Skin of body (tissue), 3 donors: ENCODE measurements at places on chromosomes 1 and 21. TPM values are rescaled to one million over a fixed set of nuclear protein-coding genes. Genes with fewer than 3 reads are reported as not detected.

The NCAM2 gene
- 7.1 TPM for total RNA-seq

The NBPF8 gene
- 14.3 TPM for total RNA-seq

The MCOLN3 gene
- 1.6 TPM for total RNA-seq

The FAM177B gene
- total RNA-seq: 0.20 TPM

The SOX13 gene
- total RNA-seq: 8.6 TPM
